ENCODE measurements at places on chromosomes 3 and 15.

- DNase-seq: peak; percentile 65
Measured at GRCh38 chr3:119637679-119638477, 22.5 kb downstream of the POPDC2 start.

- no peak for DNase-seq
Measured at GRCh38 chr3:46102059-46102779, 74.9 kb upstream of the XCR1 start.

GRCh38 chr3:123449997-123450604 is 1.2 kb upstream of the ADCY5 start:
- no peak for DNase-seq

GRCh38 chr3:79354179-79354688 is 413.6 kb downstream of the ROBO1 start:
- DNase-seq: no peak

GRCh38 chr3:177133860-177134815 is 63.1 kb downstream of the TBL1XR1 start:
- DNase-seq: no peak

DNA sequence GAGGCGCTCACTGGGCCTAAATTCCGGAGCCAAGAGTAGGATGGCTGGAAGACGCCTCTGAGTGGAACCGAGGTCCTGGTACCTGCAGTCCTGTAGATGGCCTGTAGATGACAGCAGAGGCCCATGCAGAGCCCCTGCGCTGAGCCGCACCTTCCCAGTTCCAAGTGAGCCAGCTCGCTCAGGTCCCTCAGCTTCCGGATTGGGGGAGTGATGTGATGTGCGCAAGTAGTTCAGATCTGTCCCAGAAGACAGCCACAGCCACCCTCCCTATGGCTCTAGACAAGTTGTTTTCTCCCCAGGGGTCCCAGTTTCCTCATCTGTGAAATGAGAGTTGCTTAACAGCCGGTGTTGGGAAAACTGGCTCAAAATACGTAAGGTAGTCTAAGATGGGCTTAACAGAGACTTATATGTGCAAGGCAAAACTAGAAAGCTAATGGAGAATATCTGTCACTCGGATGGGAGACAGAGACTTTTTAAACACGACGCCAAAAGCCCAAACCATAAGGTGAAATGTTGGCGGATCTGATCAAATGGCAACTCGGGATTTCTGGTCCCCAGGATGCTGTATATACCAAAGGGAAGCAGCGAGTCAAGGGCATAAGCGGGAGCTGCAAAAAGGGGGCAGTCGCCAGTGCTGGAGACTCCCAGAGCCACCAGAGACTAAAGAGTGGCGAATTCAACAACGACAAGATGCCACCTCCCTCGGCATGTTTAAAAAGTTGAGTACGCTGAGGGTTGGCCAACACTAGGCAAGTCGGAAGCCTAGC is 765 bp upstream of the MAPKAPK3 start:
- DNase-seq: peak; percentile 79

- no peak for DNase-seq
Measured at GRCh38 chr3:157858821-157859220, 247.4 kb downstream of the SHOX2 start.

- no peak for DNase-seq
Measured at GRCh38 chr3:195061756-195062655, 209.0 kb downstream of the XXYLT1 start.

DNA sequence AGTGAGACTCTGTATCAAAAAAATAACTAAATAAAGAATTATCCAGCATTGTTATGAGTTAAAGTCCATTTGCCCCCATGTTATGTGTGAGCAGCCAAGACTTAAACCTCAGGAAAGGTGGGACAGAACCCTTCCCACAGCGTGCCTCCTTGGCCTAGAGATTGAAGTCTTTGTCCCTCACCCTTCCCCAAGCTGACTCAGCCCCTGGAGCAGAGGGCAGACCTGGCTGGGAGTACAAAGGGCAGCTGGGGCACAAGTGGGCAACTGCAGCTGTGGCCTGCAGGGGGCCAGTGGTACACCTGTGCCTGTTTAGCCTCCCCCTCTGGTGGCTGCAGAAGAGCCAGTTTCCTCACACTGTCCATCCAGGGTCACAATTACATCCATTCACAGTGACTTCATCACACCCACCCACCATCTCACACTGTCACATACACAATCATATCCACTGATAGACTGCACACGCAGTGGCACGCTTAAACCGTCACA is 940 bp upstream of the ACY1 start:
- peak; percentile 57 for DNase-seq

- DNase-seq: no peak
Measured at GRCh38 chr15:99239545-99240198, 9.7 kb downstream of the TTC23 start.

GRCh38 chr3:61439122-61439458 is 122.3 kb upstream of the PTPRG start:
- DNase-seq: no peak

Measured in RWPE1 (cell line).